BJ (cell line): ENCODE measurements at places on chromosomes 7 and 10. TPM values are rescaled to one million over a fixed set of nuclear protein-coding genes. Genes with fewer than 3 reads are reported as not detected.
A peak's percentile ranks its signal among the peaks of the same experiment; 100 is the strongest.

DNA sequence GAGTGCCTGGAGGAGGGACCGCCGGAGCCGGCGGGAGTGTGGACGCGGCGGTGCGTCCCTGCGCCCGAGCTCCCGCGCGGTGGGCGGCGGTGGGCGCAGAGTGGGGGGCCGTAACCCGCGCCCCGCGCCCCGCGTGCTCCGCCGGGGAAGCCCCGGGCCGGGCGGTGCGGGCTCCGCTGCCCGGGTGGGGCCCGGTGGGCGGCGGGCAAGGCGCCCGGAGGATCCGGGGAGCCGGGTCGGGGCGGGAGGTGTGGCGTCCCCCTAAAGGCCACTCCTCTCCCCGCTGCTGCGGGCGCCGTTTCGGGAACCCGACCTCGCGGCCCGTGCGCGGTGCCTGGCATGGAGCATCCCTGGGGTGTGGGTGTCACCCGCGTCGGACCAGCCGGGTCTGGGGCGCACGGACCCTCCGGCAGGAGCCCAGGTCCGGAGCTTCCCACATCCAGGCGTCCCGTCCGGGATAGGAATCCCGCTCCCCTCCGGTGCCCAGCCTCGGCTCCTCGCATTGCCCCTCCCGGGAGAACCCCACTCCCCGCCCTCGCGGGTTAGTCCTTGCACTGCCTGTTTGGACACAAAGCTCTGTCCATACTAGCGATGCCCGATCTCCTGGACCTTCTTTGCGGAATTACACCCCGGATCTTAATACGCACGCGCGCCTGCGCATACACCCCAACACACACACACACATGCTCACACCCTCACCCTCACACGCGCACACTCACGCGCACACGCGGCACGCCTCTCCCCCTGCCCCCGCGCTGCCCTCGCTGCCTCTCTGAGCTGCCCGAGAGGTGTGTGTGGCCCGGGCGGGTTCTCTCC lies 723 bp downstream of the MTURN start:
- DNase-seq = no peak

- no peak for DNase-seq
Observed at GRCh38 chr7:80165177-80165576, 30.5 kb downstream of the GNAI1 start.

Gene CTNNA3
- polyA plus RNA-seq = not detected in 2 replicates

Gene IGF2BP3
- polyA plus RNA-seq = 13.4 and 14.4 TPM in 2 replicates

DNA sequence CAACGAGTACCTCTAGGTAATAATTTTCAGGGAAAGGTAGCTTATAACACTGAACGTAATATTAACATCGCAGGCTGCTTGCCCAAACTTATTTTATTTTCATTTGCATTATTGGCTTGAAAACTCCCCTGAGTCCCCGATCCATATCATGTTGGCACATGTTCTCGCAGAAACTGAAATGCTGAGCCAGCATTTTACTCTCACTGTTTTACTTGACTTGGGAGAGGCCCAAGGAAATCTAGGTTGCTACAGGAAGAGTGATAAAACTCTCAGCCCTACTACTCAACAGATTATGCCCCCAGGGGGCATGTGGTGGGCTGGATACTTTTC lies 183.5 kb upstream of the HABP2 start:
- no peak for DNase-seq

Gene EMX2
- polyA plus RNA-seq = 0.31 and 0.51 TPM in 2 replicates

Gene MEOX2
- not detected in 2 replicates for polyA plus RNA-seq

Gene AMPH
- 1.5 and 1.6 TPM in 2 replicates for polyA plus RNA-seq

GRCh38 chr10:80137031-80137862 lies 4.7 kb downstream of the PLAC9 start:
- DNase-seq = no peak

Gene CRYGN
- 0.07 and 0.10 TPM in 2 replicates for polyA plus RNA-seq

DNA sequence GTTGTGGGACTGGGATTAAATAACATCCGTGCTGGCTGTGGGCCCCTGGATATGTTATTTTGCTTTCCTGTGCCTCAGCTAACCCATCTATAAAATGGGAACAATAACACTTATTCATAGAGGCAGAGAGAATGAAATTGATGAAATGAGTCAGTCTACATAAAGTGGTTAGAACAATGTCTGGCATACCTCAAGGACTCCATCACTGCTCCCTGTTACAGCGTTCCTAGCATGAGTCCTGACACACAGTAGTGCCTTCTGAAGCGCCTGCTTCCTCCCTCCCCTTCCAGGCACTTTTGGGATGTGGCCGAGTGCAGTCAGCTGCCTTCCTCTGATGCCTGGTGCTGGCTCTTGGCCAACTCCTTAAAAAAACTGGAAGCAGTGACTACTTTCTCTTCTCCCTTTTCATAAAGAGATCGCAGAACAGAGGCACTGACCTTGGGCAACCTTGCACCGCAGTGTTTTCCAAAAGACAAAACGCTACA lies 108.4 kb upstream of the ZMIZ1 start:
- DNase-seq = peak; percentile 43

GRCh38 chr10:4398602-4399001 lies 427.4 kb upstream of the AKR1E2 start:
- no peak for DNase-seq

Gene RNF32
- 0.63 and 0.93 TPM in 2 replicates for polyA plus RNA-seq

- DNase-seq = no peak
Observed at GRCh38 chr10:4217653-4218052, 432.6 kb upstream of the KLF6 start.

- no peak for DNase-seq
Observed at GRCh38 chr10:11261687-11262493, 244.2 kb downstream of the CELF2 start.

DNA sequence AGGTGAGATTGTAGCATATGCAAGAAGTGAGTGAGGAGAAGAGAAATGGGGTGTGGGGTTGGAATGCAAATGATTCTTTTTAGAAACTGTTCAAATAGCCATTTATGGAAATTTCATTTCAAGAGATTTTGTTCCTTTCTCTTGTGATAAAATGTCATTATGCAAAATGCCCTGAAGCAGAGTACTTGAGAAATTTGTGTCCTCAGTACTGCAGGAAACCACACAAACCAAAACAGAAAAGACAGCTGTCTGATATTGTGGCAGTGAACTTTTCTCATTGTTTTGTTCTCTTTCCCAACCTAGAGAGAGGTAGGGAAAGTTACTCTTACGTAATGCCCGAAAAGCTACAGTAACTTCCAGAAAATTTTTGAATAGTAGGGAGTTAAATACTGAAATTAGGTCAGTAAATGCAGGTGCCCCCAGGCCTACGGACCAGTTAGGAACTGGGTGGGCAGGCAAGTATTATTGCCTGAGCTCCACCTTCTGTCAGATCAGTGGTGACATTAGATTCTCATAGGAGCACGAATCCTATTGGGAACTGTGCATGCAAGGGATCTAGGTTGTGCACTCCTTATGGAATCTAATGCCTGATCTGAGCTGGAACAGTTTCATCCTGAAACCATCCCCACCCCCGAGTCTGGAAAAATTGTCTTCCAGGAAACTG lies 34.0 kb downstream of the DLD start:
- DNase-seq = no peak

DNA sequence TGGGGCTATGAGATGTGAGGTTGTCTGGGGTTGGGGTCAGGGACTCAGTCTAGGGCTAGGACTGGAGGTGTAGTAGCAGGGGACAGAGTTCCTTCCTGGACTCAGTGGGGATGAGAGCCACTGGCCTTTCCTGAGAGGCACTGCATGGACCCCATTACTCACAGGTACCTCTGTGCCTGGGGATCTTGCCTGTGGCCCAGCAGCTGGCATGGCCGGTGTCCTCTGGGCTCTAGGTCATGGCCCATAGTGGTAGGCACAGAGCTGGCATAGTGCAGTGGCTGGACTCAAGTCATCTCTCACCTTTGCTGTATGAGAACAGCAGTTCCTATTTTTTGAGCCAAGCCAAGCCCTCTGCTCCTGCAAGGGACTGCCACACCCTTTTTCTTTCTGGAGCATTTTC lies 51.9 kb downstream of the NEURL1 start:
- DNase-seq = no peak

Gene ZKSCAN5
- 9.7 and 10.3 TPM in 2 replicates for polyA plus RNA-seq

Gene SPDYE6
- not detected in 2 replicates for polyA plus RNA-seq

- no peak for DNase-seq
Observed at GRCh38 chr10:114387784-114388183, 16.5 kb downstream of the AFAP1L2 start.

Gene EPO
- polyA plus RNA-seq = not detected in 2 replicates

Gene ASB10
- not detected in 2 replicates for polyA plus RNA-seq

- no peak for DNase-seq
Observed at GRCh38 chr7:30181211-30181610, 46.4 kb downstream of the MTURN start.

- DNase-seq = no peak
Observed at GRCh38 chr7:15795393-15795792, 108.9 kb upstream of the MEOX2 start.

GRCh38 chr10:97961945-97962344 lies 68.5 kb downstream of the CRTAC1 start:
- DNase-seq = no peak

DNA sequence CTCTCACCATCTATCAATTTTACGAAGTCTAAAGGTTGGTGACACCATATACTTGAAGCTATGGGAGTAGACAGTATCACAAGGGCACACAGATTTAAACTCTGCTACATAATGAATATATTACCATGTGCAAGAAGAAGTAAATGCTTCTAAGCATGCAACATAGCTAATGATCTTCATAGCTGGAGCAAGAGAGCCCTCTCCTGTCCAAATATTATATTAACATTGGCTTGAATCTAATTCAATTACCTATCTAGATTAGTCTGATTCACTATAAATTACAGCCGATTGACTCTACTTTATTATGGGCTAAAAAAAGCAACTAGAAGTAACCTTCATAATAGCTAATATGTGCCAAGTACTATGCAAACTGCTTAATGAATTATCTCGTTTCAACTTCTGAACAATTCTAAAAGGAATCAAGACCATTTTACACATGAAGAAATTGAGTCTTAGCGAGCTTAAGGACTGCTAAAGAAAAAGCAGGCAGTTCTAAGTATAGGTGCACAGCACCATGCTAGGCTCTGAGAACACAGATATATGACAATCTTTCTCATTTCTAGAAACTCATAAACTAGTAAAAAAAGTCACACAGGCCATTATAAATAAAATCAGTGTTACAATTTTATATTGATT lies 21.9 kb downstream of the FRA10AC1 start:
- no peak for DNase-seq

- DNase-seq = no peak
Observed at GRCh38 chr7:44221231-44221791, 20.5 kb downstream of the YKT6 start.

- DNase-seq = no peak
Observed at GRCh38 chr10:74969093-74969492, 142.4 kb upstream of the SAMD8 start.

DNA sequence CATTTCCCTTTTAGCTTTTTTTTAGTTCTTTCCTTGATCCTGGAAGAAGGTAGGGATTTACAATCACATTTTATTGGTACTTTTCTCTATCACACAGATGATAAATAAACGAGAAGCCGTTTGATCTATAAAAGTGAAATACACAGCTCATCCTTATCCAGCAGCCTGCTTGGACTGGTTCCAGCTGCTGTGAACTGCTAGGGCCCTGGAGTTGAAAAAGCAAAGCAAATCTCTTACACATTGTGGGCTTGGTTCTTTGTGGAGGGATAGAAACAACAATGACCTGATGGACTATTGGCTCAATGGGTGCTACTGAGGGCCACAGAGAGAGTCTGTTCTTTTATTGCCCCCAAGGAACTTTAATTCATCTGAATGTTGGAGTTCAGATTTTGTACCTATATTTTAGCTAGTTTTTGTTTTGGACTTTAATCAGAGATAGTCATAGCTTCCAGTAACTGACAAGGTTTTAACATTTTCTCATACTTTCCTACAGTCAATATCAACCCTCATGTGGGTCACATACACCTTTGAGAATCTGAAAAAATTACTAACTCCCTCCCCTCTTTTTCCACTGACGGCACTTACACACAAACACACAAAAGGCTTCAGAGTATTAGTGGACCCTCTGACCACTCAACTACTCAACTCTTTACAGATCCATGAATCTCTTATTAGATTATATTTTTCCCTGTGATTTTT lies 91.6 kb upstream of the CCDC6 start:
- DNase-seq = no peak

- no peak for DNase-seq
Observed at GRCh38 chr10:121772884-121773283, 154.9 kb downstream of the ATE1 start.

DNA sequence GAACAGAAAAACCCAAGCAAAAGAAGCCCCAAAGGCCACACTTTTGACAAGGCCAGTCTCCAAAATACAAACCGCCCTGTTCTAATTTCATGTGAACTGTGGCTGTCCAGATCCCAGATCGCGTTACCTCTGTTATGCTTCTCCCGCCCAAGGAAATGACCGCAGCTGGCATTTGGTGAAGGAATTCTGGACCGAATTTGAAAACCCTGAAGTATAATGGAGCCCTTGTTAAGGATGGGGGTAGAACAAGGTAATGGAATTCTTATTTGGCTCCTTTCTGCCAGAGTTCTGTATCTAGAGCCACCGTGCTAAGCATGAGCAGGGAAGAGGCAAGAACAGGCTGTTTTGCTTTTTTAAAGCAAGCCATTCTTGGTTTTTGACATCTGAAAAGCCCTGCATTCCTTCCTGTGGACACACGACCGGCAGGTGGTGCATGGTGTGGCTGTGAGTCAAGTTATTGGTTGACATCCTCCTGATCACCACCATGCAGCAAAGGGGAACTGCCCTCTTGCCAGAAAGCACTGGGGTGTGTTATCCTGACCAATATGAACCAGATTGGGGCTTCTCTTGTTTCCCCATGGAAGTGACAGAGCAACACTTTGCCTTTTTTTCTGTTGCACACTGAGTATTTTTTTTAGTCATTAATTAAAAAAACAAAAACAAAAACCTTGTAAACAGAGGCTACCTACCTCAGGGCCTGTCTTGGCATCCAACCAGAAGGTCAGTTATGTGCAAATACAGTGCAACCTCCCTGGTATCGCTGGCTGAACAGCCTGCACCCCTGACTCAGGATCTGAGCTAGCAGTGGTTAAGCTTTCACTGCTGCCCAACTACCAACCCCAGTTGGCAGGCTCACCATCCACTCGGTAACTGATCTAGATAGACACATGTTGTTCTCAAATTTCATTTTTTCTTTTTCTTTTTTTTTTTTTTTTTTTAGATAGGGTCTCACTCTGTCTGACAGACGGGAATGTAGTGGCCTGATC lies 14.2 kb downstream of the UCMA start:
- no peak for DNase-seq

GRCh38 chr10:30284865-30285594 lies 64.0 kb downstream of the MTPAP start:
- no peak for DNase-seq

GRCh38 chr7:135194494-135195095 lies 16.7 kb downstream of the WDR91 start:
- no peak for DNase-seq

GRCh38 chr7:156127166-156128134 lies 315.2 kb upstream of the SHH start:
- no peak for DNase-seq

Gene SEMA3E
- 0.01 TPM in 1 of 2 replicates, not detected in the other for polyA plus RNA-seq

- DNase-seq = no peak
Observed at GRCh38 chr7:150451097-150451793, 815 bp downstream of the GIMAP8 start.

GRCh38 chr7:142001163-142001874 lies 5.6 kb downstream of the MGAM start:
- no peak for DNase-seq

Gene WASHC2C
- polyA plus RNA-seq = 19.4 and 26.0 TPM in 2 replicates
